GM03348 (cell line): ENCODE measurements at places on chromosomes 4 and X.
A peak's percentile ranks its signal among the peaks of the same experiment; 100 is the strongest.

DNA sequence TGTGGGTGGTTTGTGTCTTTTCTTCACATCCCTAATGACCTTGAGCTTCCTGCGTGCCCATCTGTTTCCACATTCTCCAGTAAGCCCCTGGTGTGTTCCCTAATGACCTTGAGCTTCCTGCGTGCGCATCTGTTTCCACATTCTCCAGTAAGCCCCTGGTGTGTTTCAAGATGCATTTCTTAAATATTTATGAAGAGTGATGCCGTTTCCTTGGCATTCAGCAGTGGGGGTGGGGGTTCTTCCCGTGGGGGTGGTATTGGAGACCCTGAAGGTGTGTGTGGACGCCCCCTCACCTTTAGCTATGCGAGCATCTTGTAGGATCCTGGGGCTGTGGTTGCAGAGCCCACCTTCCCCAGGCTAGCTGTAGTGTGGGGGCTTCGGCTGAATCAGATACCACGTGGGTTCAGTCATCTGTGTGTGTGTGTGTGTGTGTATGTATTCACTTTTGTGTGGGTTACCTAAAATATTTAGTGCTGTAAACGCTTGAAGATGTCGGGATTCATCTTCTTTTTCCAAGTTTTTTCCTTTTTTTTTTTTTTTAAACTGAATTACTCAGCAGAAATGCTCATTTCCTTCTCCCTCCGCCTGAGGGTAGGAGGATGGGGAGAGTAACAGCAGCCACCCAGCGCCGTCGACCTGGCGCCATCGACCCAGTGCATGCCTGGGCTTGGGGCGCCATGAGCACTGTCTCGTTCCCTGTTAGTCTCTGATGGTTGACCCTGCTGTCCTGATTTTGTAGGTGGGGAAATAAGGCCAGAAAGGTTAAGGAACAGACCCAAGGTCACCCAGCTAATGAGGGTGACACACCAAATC is 9.9 kb downstream of the NSG1 start:
- no peak for DNase-seq

DNA sequence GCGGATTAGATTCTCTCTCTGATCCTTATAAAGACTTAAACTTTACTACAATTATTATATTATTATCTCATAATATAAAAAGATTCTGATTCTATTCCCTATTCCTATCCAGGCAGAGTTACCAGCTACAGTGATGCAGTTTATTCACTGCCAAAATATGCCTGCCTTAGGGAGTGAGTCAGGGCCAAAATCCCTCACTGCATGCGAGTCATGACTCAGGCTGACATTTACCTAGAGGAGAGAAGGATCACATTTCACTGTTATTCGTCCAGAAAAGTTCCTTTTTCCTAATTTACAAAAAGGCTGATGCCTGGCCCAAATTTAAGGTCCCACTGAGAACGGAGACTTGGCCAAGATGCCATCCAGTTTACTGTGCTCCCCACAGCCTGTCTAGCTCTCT is 168.5 kb upstream of the LDB2 start:
- DNase-seq, result peak; percentile 78

GRCh38 chrX:2587146-2587545 is 86.4 kb upstream of the DHRSX start:
- DNase-seq, result no peak

GRCh38 chrX:110698696-110699095 is 96.9 kb downstream of the CHRDL1 start:
- no peak for DNase-seq

- no peak for DNase-seq
Measured at GRCh38 chr4:141330616-141331015, 109.9 kb downstream of the ZNF330 start.

- peak; percentile 52 for DNase-seq
Measured at GRCh38 chr4:140691369-140691768, 64.8 kb downstream of the TBC1D9 start.

GRCh38 chr4:144582975-144583374 is 63.0 kb upstream of the HHIP start:
- DNase-seq, result no peak

DNA sequence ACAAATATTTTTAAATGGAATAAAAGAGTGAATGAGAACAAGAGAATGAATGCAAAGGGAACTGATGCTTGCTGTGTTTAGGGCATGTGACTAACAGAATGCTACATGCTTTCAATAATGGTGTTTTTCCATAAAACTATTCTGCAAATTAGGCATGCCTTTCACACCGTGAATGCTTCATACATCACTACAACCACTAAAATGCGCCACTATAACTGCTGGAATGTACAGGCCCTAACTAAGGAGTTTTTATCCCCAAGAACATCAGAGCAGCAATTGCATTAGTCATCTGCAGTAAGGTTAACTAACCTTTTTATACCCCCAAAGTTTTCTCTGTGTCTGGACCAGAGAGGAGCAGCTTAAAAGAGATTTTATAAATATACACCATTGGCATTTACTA is 190.4 kb downstream of the ARAP2 start:
- no peak for DNase-seq

DNA sequence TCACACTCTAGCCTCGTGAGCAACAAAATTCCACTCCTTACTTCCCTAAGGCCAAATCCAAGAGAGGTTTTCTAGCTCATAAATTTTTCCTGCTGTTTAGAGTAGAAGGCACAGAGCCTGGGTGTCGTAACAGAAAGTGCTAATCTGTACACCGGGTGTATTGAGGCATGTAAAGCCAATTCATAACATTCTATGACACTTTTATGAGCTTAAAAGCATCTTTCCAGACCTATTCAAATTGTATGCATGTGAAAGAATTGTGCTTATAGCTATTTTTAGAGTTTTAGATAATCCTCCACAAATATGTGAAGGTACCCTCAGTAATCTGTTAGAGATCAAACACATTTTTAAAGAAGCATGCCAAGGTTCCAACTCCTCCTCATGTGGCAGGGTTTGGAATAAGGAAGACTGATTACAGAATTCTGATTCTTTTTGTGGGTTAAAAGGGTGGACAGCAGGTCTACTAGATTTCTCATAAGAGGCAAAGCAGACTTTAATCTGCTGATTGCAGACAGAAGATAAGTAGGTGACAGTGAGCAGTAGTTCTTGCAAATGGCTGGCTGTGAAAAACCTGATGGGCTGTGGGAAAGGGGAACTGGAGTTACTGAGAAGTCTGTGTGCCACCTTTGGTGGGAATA is 25.5 kb upstream of the LRCH2 start:
- no peak for DNase-seq

GRCh38 chr4:72564184-72564583 is 4.8 kb downstream of the ADAMTS3 start:
- DNase-seq, result peak; percentile 19

DNA sequence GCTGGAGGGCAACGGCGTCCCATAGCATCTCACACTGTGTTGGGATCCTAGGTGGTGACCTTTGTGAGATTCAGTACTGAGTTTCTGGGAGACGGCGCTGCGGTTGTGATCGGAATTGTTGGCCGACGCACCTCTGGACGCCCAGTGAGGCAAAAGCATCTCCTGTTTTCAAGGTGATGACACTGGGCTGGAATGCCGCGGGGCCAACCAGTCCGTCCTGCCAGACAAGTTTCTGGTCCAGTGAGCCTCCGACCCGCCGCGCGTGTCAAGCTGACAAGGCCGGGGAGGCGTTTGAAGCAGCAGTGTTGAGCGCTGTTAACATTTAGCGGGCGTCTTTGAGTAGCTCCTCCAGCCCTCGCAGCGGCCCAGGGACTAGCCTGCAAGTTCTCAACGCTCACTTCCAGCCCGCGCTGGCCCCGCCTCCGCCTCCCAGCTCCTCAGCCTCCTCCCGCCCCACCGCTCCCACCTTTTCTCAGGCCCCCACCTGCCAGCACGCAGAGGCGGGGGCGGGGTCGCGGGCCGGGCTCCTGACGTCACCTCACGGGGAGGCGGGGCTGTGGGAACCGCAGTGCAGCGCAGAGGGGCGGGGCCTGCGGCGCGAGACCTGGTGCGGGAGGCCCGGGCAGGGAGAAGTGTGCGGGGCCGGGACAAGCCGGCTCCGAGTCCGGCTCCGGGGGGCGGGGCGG is 482 bp upstream of the CDS1 start:
- DNase-seq, result peak; percentile 82

- no peak for DNase-seq
Measured at GRCh38 chr4:182018691-182019090, 224.5 kb upstream of the TENM3 start.

GRCh38 chr4:152849350-152849749 is 69.6 kb downstream of the ARFIP1 start:
- DNase-seq, result no peak

GRCh38 chr4:169510617-169511016 is 101.8 kb downstream of the NEK1 start:
- DNase-seq, result no peak

- no peak for DNase-seq
Measured at GRCh38 chr4:98466868-98467599, 191.4 kb downstream of the TSPAN5 start.

DNA sequence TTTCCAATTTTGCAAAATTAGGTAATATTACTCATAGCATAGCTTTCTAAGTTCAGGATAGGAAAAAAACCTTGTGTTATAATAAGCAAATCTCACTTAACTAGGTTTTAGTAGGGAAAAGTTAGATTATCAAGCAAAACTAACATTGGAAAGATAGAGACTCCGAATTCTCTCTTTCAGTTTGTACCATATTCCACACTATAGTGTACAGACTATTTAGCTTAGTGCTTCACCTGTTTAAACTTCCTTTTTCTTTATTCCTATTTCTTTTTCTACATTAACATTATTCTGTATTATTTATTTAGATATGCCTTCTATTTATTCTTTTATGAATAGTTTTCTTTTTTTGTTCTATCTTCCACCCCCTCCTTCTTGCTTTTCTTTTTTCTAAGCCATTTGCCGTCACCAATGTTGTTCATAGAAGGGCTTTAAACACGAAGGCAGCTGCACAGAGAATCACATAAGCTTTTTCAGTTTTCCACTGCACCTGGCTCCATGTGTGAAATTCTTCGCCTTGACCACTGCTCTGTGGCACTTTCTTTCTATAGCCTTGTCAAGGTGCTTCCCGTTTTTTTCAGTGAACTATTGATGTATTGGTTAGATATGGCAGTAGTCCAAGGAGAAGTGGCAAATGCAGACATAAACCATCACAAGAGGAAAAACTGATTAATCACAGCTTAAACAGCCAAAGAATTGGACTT is 8.5 kb downstream of the PCDH10 start:
- DNase-seq, result no peak

DNA sequence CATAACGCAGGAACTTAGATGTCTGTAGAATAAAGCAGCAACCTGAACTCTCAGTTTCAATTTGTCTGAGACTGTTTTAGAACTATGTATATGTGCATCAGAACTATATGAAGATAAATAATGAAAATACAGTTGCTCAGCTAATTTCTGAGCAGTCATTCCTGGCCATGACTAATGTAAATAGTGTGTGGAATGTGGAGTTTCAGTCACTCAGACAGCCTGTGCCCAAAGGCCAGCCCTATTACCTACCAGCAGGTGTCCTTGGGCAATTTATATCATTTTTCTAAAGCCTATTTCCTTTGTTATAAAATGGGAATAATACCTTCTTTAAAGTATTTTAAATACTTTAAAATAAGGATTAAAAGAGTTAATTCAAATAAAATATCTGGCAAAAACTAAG is 56.0 kb upstream of the RELL1 start:
- DNase-seq, result no peak

- DNase-seq, result no peak
Measured at GRCh38 chrX:100973411-100973810, 3.9 kb downstream of the ARL13A start.

- peak; percentile 50 for DNase-seq
Measured at GRCh38 chrX:153723351-153724251, 586 bp downstream of the BCAP31 start.

- no peak for DNase-seq
Measured at GRCh38 chr4:78880874-78881492, 58.3 kb downstream of the PAQR3 start.

- peak; percentile 5 for DNase-seq
Measured at GRCh38 chrX:134460862-134461220, 876 bp downstream of the HPRT1 start.

DNA sequence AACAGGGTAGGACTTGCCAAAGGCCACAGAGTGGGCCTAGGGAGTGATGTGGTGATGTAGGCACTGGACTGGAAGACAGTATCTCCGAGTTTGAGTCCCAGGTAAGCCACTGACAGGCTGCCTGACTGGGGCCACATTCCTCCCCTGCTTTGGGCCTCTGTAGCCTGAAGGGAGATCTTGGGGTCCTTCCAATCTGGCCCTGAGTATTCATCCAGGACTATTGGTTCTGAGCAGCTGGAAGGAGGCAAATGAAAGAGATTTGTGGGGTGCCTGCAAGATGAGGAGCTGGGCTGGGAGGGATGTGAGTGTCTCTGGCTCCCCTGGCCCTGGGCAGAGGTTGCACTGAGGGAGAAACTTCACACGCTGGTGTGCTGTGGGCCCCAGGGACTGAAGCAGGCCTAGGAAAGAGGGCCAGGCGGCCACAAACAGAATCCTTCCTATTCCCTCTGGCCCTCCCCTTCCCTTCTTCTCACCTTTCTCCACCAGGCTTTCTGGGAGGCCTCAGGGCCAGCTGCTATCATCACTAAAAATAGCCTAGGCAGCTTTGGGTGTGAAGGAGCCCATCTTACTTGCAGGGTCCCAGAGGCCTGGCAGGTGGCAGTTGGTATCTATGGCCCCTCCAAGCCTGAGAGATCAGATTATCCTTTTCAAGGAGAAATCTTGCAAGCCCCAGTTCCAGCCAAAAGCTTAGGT is 70.1 kb downstream of the PJA1 start:
- DNase-seq, result no peak

DNA sequence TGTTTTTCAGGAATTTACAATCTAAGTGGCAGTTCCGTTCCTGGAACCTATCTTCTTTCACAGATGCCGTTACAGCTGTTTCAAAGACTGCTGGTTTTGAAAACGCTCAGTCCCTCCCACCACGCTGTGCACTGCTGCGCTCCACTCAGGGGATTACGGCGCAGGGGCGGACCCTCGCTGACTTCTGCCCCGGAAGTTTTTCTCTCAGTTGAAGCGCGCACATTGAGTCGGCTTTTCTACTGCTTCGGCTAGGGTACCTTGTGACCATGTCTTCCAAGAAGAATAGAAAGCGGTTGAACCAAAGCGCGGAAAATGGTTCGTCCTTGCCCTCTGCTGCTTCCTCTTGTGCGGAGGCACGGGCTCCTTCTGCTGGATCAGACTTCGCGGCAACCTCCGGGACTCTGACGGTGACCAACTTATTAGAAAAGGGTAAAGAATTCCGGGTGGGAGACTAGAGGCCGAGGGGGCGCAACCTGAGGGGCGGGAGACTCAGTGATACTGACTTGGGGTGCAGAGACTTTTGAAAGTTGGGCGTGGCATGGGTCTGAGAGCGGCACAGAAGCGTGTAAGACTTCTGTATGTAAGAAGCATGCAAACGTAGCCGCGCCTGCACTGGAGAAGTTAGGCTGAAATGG is 597 bp upstream of the NUDT6 start:
- DNase-seq, result peak; percentile 90

DNA sequence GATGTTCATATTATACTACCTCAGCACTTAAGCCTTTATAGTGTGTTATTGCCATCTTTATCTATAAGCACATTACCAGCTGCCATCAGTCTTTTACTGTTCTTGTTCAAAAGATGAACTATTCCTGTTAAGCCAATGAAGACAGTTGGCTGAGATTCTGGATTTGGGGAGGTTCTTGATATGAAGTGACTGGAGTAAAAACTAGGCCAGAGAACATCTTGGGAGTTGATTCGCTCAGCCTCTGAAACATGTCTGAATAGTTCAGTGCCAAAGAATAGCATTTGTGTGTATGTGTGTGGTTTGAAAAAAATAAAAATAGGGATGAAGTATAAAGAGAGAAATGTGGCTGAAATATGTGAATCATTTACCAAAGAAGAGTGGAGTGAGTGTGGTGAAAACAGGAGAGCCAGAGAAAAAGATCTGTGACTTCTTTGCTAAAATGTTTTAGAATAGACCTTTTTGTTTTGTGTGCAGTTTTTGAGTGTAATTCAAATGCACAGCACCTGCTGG is 15.2 kb downstream of the EXOC1 start:
- DNase-seq, result no peak
